ENCODE measurements at places on chromosomes 1 and 21.

GRCh38 chr1:15312626-15313411 lies 65.8 kb downstream of the FHAD1 start:
- no peak for DNase-seq

- no peak for DNase-seq
These were observed 38.8 kb downstream of the PLXNA2 start for GRCh38 chr1:208205216-208206013.

- no peak for DNase-seq
These were observed 154.8 kb downstream of the C1orf21 start for GRCh38 chr1:184541537-184542152.

DNA sequence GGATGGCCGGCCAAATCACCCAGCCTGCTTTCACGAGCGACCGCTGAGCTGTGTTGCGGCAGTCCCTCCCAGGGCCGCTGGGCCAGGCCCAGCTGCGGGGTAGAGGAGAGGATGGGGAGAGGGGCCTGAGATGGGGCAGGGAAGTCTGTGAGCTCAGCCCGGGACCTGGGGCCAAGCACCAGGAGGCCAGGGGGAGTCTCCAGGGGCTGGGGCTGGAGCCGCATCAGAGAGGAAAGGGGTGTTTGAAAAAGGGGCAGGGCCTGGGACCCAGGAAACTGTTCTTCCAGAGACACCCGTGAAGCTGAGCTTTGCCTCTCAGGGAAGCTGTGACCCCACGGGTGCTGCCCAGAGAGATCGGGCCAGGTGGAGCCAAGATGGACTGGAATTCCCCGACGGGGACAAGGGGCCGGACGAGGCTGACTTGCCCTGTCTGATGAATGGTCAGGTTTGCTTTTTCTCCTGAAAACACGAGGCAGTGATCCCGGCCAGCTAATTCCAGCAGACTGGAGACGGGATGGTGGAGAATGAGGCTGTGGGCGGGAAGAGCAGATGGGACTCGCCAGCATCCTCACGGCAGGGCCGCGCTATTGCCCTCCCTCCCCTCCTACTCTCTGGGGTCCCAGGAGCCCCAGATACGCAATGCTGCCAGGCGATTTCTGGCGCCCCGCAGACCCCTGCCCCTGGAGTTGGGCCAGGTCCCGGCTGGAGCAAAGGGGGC lies 40.3 kb upstream of the COL18A1 start:
- DNase-seq = no peak

Measured in T-helper 2 cell treated with Interferon-gamma antibody and Interleukin-4, amounts not matched to agents 5 μg/mL and 100 μg/mL, for 36 hours (primary cell).